ENCODE measurements at places on chromosomes 12 and 14.

GRCh38 chr14:96126783-96127271 is 77.8 kb upstream of the BDKRB2 start:
- peak; percentile 5 for DNase-seq

DNA sequence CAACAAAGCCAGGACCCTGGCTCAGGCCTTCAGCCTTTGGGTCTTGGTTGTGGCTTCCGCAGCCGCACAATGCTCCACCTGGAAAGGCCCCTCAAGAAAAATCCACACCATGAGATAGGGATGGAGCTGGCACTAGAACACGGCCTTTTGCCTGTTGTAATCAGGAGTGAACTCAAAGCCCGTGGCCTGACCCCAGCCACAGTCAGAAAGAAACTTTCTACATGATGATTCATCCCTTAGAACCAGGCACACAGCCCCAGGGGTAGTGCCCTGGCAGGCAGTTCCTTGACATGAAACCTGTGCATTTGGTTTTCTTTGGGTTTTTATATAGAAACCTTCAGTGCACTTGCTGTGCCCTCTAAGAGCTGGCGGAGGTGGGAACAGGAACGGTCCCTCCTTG is 5.1 kb downstream of the CLMN start:
- DNase-seq, result peak; percentile 38

DNA sequence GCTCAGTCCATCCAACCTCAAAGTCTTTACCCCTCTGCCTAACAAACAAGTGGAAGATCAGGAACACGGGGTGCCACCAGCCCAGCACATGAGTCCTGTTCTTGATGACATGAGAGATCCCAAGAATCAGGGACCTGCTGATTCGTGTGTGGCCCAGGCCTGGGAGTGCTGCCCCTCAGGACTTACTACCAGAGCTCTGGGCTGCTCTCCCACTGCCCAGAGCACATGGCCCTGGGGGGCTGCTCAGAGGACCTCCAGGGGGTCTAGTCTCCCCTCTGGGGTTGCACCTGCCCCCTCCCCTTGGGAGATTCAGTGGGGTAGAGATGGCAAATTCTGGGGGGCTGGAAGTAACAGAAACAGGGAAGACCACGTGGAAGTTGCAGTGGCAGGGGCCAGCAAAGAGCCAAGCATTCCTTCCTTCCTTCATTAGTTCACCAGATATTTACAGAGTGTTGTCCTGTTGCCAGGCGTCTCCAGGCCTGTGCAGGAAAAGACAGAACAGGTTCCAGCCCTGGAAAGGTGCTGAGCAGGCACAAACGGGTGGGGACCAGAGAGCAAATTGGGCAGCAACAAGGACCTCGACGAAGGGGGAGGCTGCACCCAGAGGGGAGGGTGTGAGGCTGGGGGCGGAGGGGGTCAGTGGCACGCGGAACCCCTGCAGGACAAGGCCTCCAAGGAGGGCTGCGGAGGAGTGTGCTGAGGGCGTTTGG is 45.1 kb upstream of the MEG3 start:
- no peak for DNase-seq

DNA sequence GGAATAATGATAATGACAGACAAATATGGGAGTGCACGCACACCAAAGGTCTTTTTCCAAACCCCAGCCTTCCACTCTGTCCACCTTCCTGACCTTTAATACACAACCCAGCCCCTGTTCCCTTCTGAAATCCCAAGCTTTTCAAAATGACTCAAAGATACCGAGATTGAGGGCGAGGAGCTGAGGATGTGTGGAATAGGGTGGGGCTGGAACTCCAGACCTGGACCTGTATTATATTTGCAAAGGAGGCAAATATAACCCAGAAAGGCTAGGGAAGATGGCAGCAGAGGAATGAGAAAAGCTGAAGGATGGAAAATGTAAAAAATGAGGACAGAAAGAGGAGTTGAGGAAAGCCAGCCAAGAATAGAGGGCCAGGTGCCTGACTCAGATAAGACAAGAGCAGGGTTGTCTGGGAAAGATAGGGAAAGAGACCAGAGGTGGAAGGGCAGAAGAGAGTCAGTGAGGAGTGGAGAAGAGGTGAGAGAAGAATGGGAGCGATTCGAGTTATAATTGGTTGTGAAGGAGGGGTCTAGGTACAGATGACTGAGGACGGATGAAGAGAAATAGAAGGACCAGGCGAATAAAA is 1.0 kb upstream of the PTMS start:
- no peak for DNase-seq

- no peak for DNase-seq
Measured at GRCh38 chr12:13369474-13370056, 173.0 kb downstream of the EMP1 start.

GRCh38 chr14:103128631-103129300 is 5.5 kb downstream of the TNFAIP2 start:
- DNase-seq, result peak; percentile 77

- no peak for DNase-seq
Measured at GRCh38 chr14:29652571-29652970, 275.1 kb downstream of the PRKD1 start.

GRCh38 chr12:75650595-75651341 is 139.4 kb upstream of the KRR1 start:
- DNase-seq, result no peak

- DNase-seq, result no peak
Measured at GRCh38 chr12:53777412-53777811, 25.6 kb upstream of the CISTR start.

GRCh38 chr14:63051301-63051700 is 6.0 kb upstream of the KCNH5 start:
- DNase-seq, result no peak

DNA sequence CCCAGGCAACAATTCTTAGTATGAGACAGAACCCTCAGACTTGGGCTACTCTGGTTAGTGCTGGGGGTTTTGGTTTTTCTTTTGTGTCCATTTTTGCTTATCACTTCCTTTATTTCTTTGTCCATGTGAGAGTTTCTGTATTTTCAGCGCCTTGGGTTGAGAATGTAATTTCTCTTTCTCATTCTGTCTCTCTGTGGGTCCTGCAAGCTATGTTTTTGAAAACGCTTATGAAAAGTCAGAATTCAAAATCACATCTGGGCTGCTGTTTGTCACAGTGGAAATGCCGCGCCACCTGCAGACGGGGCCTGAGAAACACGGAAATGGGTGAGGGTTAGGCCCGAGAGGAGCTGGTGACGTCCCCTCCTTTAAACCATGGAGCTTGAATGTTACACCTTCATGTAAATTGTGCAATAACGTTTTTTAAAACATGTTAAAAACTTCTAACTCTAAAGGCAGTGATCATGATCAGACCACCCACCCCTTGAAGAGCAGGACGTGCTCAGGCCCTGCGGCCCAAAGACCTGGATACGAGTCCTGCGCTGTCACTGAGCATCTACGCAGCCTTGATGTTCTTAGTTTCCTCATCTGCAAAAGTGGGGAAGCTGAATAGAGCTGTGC is 26.1 kb downstream of the JDP2 start:
- DNase-seq, result no peak

- peak; percentile 46 for DNase-seq
Measured at GRCh38 chr12:42094277-42094676, 50.4 kb downstream of the GXYLT1 start.

GRCh38 chr14:40312296-40312695 is 880.1 kb upstream of the FBXO33 start:
- no peak for DNase-seq

GRCh38 chr12:93571925-93572711 is at the start of gene SOCS2:
Gene SOCS2 (plus strand): TSS chr12:93572675. CDS start chr12:93572898, 223 bp downstream.
- peak; percentile 51 for DNase-seq

DNA sequence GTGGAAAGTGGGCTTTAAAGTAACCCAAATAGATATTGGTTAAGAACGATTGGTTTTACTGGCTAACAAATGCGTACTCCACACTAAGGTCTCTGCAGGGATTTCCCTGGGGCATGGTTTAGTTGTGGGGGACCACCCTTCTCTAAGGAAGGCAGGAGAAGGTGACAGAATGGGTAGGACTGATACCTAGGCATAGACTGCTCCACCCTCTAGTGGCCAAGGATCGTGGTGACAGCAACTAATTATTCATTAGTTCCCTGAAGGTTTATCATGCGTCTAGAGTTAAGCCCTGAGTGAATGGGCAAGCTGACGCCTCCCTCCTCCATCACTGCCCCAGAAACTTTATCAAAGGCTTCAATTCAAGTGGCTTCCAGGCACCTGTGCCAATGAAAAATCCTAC is 9.1 kb downstream of the FAM181A start:
- DNase-seq, result no peak

DNA sequence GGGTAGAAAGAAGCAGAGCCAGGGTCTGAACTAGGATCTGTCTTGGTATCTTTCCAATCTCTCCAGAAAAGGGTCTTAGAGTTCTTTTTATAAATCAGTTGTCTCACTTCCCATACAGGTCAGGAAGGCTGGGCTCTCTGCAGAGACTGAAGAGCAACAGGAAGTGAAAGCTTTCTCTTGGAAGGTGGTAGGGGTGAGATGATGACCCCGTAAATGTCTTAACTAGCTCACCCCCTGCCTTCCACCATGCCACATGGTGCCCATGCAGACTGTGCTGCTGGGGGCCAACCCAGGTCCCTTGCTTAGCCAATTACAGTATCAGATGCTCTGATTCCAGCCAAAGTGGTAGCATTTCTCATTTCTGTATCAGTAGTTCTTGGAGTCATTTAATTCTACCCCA is 17.6 kb upstream of the RASSF8 start:
- no peak for DNase-seq

DNA sequence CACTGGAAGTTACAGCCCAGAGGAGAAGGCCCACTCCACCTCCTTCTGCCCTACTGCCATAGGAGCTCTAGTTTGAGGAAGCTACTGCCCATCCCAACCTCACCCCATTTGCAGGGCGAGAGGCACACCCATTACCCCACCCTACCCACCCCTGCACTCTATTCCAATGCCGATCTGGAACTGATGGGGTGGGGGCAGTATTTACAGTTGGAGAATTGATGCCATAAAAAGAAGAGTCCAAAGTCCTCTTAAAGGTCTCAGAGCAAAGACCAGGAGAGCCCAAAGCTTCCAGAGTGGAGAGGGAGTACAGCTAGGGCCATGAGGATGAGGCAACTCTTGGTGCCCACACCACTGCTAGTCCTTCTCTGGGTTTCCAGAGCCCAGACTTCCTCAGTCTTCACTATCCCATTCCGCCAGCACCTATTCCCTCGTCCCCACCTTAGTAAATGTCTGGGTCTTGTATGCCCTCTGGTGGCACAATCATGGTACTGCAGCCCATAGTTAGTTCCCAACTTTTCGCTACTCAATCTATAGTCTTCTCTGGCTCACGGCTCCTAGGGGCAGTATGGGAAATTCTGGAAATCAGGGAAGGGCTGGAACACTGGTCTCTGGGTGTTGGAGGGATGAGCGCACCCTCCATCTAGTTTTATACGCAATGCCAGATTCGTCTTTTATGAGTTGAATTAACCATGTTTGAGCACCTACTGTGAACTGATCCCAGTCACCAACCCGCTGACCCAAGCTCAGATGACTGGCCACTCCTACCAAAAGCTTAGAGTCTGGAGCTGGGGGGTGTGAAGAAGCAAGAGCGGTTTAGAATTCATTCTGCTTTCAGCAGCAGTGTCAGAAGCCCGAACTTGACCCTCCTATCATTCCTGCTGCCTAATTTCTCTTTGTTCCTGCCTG is 6.9 kb upstream of the ADCY6 start:
- peak; percentile 49 for DNase-seq

- DNase-seq, result no peak
Measured at GRCh38 chr14:52002542-52002941, 13.2 kb downstream of the RTRAF start.

GRCh38 chr14:102164241-102164641 is 24.5 kb downstream of the WDR20 start:
- DNase-seq, result peak; percentile 76

DNA sequence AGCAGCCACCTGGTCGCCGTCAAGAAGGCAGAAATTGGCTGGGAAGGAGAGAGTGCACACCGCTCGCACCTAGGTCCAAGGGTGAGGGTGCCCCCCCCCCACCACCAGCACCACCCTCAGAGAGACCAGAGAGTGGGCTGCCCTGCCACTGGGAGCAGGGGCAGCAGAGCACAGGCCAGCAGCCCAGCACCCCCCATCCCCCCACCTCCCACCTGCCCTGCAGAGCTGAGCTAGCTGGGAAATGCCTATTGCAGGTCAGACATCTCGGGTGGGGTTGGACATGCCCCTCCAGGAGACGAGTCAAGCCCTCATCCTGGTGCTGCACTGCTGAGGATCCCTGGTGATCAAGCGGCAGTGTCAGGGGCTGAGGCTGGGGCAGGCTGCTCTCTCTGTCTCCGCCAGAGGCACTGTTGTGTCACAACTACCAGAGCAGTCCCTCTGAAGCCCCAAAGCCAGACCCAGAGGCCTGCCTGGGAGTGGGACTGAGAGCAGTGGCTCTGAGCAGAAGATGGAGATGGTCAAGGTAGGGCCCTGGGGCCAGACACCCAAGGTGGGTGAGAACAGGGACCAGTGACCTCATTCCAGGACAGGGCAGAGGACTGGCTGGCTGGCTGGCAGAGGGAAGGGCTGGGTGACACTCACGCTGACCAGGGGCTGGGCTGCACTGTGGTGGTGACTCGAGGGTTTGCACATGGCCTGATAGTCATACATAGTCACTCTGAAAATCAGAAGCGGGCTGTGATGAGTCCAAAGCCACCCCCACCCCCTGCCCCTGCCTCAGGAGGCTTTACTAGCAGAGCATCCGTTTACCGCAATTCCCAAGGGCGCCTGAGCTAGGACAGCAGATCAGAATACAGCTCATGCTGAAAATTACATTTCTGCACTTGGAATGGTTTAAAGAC is 19.7 kb upstream of the LRTM2 start:
- peak; percentile 30 for DNase-seq

DNA sequence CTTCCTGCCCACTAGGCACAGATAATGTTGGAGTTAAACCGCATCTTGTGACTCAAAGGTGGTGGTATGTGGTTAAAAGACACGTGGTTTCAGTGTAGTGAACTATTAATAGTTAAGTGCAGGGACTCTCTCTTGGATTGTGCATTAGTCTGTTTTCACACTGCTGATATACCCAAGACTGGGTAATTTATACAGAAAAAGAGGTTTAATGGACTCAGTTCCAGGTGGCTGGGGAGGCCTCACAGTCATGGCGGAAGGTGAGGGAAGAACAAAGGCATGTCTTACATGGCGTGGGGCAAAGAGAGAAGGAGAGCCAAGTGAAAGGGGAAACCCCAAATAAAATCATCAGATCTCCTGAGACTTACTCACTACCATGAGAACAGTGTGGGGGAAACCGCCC is 362.3 kb downstream of the GLT1D1 start:
- no peak for DNase-seq

GRCh38 chr12:64450711-64451486 is 1.0 kb upstream of the TBK1 start:
- DNase-seq, result no peak
